Activated naive CD8-positive, alpha-beta T cell treated with anti-CD3 and anti-CD28 coated beads, Interleukin-2, amount 10 ng/mL, durations not matched to agents 7 days and 5 days (primary cell): ENCODE measurements at places on chromosomes 16 and 17.

DNA sequence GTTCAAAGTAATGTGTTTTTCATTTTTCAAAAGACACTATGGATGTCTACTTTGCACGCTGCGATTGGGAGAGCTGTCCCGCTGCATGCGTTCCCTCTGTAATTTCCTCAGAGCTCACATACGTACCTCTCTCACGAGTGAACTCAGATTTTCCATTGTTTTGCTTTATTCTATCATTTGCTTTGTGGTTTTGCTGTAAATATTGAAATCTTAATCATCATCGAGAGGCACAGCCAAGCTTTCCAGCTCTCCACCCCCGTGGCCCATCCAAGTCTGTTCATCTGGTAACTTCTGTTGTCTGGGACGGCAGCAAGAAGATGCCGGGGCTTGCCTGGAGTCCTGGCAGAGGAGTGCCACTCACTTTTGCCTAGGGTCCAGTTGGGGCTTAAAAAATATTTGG lies 21.1 kb downstream of the TMC6 start:
- DNase-seq: no peak
- no peaks in the 10 kb centered on the region for H3K27me3 ChIP-seq
- no peak overlapping the region for H3K4me3 ChIP-seq
- peaks cover 6% of the 10 kb centered on the region for H3K4me1 ChIP-seq

GRCh38 chr17:45123930-45124796 lies 8.2 kb downstream of the PLCD3 start:
- H3K4me1 ChIP-seq: no peaks in the 10 kb centered on the region
- no peaks in the 10 kb centered on the region for H3K36me3 ChIP-seq
- H3K27me3 ChIP-seq: peaks cover 9% of the 10 kb centered on the region
- no peak for DNase-seq
- H3K4me3 ChIP-seq: no peak overlapping the region

- no peak overlapping the region for H3K4me3 ChIP-seq
- H3K36me3 ChIP-seq: peaks cover 47% of the 10 kb centered on the region
- H3K4me1 ChIP-seq: peaks cover 61% of the 10 kb centered on the region
Measured at GRCh38 chr17:2083613-2084035, 28.7 kb downstream of the HIC1 start.

GRCh38 chr17:71145486-71145885 lies 975.3 kb upstream of the SOX9 start:
- no peaks in the 10 kb centered on the region for H3K4me1 ChIP-seq
- no peaks in the 10 kb centered on the region for H3K27me3 ChIP-seq
- no peaks in the 10 kb centered on the region for H3K36me3 ChIP-seq
- DNase-seq: no peak
